ENCODE measurements at places on chromosomes 2 and 18.

DNA sequence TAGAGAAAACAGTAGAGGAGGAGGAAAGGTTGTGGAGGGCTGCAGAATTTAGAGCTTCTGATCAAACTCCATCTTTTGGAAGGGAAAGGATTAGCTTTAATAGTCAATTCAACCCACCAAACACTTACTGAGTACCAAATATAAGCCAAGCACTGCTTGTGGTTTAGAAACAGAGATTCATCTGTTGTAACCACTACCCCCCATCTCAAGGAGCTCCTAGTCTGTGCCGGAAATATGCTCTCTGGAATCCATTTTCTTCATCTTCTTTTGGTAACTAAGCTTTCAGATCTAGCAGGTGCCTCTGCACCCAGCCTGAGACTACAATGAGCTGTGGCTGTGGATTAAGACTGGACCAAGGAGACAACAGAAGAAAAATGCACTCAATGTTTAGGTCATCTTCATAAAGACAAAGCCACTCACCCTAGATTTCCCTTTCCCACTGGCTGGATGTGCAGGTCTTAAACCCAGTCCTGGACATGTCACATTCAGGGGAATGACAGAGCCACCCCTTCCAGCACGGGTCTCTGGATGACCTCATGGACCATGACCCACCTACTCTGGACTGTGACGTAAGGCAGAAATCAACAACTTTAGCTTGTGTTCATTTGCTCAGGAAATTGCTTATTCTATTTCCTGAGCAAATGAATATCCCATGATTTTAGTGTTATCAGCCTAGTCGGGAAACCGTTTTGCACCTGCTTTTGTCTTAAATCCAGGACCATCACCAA, 52.9 kb downstream of the EPB41L3 start:
- DNase-seq, result no peak

DNA sequence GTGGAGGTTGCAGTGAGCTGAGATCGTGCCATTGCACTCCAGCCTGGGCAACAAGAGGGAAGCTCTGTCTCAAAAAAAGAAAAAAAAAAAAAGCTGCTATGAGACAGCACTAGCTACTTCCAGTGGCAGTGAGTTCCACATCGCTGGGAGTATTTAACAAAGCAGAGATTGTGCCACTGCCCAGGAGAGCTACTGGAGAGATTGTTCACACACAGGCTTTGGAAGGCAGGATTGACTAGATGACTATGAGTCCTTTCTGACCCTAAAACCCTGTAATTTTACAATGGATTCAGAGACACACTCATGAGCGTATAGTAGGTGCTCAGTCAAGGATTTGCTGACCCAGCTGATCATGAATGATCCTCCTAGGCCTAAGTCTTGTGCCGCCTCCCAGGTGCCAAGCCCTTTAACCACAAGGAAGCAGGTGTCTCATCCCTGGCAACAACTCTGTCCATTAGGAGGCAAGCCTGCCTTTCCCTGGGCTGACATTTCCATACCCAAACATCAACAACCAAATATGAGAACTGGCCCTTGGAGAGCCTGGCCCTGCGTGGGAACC, 45.0 kb upstream of the ODC1 start:
- no peak for DNase-seq

DNA sequence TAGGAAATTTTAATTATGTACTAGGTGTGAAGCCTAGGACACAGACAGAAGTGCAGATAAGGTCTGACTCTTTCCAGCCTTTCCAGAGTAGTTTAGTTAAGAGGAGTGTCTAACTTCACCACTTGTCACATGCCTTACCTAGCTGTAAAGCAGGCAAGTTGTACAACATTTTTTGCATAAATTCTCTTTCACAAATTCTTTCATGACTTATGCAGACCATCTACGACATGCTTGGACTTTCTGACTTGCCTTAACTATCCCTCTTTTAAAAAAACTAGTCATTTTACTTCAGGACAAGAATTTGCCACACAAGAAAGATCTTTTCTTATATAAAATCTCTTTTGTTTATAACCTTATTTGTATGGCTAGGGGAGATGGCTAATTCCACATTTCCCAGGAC, 1273.6 kb upstream of the SLC39A10 start:
- no peak for DNase-seq

- no peak for DNase-seq
Observed at GRCh38 chr2:191087311-191087710, 63.5 kb downstream of the STAT4 start.

Measured in right renal pelvis (tissue), 4 donors.